HCEC 1CT (cell line): ENCODE measurements at places on chromosomes 2 and 18.
A peak's percentile ranks its signal among the peaks of the same experiment; 100 is the strongest.

GRCh38 chr18:76420898-76421684 lies 74.0 kb downstream of the ZNF516 start:
- DNase-seq, result no peak

DNA sequence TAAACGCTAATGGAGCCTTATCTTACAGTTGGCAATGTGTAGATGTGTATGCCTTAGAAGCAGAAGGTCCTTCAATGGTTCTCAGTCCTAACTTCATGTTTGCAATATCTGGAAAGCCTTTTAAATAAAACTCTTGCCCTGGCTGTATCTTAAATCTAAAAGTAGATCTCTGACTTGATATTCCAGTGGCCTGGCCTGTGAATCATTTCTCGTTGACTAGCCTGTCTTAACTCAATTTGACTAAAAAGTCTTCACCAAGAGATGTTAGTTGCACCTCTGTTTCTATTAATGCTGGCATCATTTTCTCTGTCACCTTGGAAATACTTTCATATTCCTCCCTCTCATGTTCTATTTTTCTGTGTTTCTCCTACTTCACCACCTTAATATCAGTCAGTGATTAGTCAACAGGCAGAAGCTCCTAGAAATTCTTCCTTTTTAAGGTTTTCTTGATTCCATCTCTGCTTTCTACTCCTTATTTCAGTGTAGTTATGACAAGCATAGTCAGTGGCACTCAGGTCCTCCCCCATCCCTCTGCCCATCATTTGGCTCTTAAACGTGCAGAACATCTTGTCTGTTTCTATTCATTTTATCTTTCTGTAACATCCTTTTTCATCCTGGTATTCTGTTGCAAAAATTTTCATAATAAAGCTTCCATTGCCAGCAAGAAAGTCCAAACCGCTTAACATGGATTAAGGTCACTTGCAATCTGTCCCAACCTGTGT lies 4.3 kb downstream of the ITGAV start:
- no peak for DNase-seq

GRCh38 chr2:17962876-17963275 lies 84.4 kb downstream of the KCNS3 start:
- DNase-seq, result no peak

DNA sequence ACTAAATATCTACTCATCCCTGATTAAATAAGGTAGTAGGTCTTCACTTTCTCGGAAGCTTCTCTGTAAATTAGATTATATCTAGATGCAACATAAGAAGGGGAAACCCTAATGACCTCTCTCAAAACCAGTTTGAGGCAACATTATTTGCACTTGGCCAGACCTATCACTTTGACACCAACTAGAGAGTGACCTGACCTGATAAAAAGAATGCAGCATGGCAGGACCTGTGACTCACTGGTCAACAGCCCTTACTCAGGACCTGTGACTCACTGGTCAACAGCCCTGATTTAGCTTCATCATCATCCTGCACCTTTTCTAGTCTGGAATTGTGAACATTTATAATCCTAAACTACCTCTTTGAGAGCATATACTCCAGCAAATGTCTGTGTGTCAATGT lies 1957.7 kb upstream of the CELF4 start:
- DNase-seq, result peak; percentile 76

DNA sequence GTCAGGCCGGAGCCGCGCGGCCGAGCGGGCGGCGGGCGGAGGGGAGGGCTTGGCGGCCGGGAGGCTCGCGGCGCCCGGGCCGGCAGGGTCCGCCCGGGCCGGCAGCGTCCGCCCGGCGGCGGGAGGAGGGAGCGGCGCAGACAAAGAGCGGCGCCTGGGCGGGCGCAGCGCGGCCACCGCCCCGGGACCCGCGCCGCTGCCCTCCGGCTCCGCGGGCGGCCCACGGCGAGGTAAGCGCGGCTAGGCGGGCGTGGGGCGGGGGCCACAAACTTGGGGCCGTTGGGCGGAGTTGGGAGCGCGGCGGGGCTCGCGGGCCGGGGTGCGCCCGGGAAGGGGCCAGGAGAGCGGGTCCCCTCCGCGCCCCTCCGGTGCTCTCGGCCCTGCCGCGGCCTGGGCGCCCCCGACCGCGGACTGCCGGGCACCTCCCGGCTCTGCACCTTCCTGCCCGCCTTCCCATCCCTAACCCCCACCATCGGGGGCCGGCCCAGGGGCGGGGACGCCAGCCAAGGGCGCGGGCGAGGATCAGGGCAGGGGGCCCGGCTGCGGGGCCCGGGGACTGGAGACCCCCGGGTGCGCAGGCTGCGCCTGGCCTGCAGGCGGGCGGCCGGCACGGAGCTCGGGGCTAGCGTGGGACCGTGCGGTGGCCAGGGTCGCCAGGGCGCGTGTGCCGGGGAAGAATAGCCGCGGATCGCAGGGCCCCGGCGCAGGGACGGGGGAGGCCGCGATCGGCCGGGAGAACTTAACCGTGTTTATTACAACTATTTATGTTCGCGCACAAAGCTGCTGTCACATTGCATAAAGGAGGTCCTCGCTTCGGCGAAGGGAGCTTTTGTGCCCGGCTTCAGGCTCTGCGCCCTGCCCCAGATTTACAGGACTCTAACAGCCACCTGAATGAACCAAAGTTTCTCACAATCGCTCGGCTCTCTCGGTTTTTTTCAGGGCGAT lies at the start of gene NCK2:
Gene NCK2, plus strand, starts transcription at position 4 of the 945 bp plus-strand sequence. CDS start 110,152 bp downstream, outside the sequence.
- peak; percentile 23 for DNase-seq

GRCh38 chr2:37625796-37626571 lies 45.5 kb downstream of the CDC42EP3 start:
- DNase-seq, result no peak

- DNase-seq, result peak; percentile 96
These were observed 93.9 kb upstream of the LGALSL start for GRCh38 chr2:64359892-64360657.

GRCh38 chr2:165872101-165872791 lies 78.2 kb upstream of the GALNT3 start:
- DNase-seq, result no peak

DNA sequence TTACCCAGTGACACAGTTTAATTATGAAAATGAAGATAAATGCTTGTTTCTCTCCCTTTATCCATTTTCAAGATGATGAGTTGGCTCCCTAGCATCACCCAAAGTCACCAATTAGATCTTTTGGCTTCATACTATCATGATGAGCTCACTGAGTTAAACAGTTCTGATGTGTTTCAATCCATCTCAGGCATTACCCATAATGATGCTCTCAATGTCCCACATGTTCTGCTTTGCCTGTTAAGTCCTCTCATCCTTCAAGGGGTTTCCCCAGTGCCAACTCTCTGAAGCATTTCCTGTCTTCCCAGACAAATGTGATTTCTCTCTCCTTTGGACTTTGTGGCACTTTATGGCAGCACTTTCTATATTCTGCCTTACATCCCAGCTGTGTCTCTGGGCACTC lies 92.6 kb downstream of the EPB41L3 start:
- DNase-seq, result no peak

GRCh38 chr18:32277549-32277948 lies 87.7 kb downstream of the MEP1B start:
- DNase-seq, result no peak

DNA sequence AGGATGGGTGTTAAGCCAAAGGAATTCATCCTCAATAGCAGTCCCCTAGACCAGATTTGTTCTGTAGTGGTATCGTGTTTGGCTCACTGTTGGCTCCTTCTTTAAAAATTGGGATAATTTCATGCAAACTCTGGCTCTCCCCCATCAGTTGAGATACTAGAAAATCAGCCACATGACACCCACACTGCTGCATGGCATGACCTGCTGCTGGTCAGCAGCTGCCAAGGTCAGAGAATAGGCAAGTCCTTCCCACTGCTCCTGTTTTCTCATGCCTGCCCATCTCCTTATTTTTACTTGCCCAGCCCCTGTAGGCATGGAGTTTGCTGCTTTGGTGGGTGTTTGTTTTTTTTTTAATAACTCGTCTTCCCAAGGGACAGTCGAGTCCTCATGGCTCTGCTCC lies 1.0 kb upstream of the SNRNP200 start:
- no peak for DNase-seq

GRCh38 chr2:149070681-149071320 lies 32.3 kb downstream of the LYPD6B start:
- DNase-seq, result no peak

DNA sequence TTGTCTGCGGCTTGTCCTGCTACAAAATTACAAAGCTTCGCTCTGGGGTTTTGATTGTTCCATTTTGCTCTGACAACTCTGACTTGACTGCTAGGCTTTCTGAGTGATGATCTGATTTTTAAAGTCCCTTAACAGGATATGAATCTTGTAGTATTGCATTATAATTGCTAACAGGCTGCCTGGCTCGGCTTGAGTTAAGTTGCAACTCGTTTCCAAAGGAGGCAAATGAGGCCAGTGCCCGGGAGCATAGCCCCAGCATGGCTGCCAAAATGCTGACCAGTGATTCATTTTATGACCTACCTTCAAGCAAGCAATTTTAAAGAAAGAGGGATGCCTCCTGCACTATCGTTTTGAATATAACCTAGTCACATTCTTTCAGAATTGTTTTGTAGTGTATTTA lies 135.4 kb downstream of the COL6A3 start:
- peak; percentile 77 for DNase-seq

DNA sequence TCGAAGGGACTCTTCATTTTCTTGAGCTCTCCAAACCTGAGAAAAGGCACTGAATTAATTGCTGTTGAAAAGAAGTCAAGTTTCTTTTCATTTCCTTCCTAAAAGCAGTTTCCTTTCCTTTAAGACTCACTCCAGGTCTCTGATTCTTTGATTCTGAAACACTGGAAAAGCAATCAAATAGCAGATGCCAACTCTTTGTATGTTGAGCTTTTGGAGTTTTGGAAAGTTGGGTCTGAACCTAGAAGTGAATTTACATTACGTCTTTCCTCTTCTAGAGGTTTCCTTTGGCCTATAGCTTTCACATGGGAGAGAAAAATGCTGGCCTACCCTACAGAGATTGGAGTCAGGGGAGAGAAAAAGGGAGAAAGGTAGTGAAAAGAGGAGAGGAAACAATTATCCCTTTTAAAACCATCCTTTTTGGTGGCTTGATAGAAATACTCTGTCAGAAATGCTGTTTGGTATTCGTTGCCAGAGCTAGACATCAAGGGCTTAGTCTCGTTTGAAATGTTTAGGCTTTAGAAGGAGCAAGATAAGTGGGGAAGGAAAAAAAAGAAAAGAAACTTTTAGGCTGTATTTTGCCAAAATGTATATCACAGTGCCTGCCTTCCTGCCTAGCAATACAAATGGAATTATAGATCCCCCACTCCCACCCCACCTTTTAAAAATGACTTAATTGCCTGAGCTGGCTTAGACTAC lies 187.7 kb downstream of the PRPF40A start:
- DNase-seq, result no peak

- DNase-seq, result no peak
These were observed 56.1 kb downstream of the CNTNAP5 start for GRCh38 chr2:124081154-124081716.

DNA sequence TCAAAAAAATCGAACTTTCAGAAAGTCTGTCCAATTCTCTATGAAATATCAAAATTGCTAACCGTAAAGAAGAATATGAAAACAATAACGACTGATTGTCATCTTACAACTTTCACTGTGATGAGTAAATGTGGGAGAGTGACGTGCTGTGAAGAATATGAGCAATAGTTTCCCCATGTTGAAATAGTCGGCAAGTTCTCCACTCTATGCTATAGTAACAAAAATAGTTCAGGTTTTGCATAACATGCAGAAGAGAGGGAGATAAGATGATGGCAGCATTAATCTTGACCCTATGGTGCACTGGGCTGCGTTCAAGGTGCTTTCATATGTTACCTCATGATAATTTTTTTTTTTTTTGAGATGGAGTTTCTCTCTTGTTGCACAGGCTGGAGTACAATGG lies 196.8 kb upstream of the CYRIA start:
- DNase-seq, result no peak

DNA sequence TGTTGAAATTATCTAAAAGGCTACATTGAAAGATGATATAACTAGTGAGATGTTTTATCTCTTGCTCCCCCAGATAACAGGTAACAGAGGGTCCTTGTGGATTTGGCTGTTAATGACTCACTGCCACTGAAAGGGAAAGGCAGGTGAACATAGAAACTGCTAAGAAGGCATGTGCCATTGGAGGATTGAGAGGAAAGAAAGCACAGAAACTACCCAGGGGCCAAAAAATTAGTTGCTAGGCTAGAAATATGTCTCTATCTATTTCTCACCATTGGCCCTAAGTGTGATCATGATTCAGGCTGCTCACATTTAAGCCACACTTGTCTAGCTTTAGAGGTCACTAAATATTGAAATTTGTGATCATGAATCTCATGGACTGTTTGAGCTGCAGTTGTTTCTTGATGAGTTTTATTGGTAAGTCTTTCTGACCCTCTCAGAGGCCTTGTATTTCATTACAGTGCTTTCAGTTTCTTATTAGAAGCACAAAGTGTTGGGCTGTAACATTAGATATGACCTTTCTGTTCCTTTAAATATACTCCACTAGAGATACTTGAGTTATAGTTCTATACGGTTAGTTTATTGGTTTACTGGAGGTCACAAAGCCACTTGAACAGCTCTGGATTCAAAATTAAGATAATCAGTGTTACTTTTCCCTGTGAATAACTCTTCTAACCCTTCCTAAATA lies 26.2 kb downstream of the NAB1 start:
- DNase-seq, result no peak

DNA sequence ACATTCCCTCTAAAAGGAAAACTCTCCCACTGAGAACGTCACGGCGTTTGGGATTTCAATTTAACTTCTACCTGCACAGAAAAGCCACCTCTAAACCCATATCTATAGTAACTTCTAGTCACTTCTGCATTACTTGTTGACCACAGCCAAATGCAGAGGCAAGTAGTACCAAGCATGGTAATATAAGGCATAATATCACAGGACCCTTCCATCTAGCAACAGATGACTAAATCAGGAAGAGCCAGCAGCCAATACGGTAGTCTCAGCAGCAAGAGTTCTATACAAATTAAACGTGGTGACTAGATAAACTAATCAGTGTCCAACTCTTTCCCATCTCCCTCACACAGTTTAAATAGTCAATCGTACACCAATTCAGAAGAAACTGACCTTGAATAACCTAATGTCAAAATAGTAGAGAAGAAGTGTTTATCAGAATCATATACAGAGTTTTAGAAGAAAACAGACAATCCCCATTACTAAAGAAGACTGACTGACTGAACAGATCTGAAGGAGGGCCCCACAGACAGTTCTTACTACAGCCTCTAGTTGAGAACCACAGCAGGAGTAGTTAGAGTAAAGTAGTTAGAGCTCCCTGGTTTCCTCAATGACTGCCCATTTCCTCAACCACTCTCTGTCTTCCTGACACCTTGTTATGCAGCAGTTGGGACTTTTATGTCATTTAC lies 30.0 kb downstream of the MEMO1 start:
- DNase-seq, result peak; percentile 61

- DNase-seq, result no peak
These were observed 352.6 kb downstream of the TNS1 start for GRCh38 chr2:217650229-217650628.

GRCh38 chr18:78992041-78993011 lies 12.7 kb downstream of the SALL3 start:
- no peak for DNase-seq
